ENCODE measurements at places on chromosomes 4 and X.

DNA sequence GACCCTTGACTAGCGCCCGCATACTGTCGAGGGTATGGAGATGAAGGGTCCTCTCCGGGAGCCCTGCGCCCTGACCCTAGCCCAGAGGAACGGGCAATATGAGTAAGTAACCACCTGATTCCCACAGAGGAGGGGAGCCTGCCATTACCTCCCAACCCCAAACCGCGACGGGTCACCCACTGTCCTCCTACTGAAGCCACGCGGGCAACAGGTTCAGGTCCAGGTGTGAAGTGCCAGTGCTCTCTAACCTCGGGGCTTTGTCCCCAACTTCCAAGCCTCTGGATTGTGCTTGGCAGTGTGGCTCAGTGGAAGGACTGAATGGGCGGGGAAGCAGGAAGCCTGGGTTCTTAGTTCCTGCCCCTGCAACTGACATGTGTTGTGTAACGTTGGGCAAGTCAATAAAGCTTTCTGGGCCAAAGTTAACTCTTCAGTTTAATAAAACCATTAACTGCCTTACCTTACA is 694 bp downstream of the OCRL start:
- DNase-seq, result no peak

DNA sequence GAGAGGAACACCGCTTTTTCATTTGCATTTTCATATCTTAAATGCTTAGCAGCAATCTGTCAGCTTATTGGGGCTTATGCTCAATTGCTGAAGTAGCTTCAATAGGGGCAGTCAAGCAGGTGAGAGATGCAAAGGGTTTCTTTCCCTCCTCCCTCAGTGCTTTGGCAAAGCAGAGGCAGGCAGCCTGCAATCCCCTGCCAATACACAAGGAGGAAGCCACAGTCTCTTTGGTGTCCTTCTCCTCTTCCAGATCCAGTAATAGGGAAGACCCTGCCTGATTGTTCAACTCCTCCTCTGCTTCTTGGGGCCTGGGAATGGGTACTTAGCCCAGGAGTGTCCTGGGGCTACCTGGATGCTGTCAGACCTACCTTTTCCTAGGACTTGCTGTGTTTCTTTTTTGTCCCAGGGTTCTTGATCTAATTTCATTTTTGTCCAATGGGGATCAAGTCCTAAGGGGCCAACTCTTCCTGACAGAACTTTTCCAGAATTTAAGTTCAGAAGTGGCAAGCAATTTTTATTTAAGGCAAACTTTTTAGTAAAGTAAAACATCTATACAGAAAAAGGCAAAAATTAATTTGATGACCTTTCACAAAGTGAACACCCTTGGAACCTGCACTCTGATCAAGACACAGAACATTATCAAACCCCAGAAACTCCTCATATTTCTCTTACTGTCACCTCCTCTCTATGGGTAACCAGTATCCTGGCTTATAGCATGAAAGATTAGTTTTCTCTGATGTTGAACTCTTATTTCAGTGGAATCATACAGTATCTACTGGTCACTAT is 260.3 kb downstream of the PPP3CA start:
- DNase-seq, result no peak

DNA sequence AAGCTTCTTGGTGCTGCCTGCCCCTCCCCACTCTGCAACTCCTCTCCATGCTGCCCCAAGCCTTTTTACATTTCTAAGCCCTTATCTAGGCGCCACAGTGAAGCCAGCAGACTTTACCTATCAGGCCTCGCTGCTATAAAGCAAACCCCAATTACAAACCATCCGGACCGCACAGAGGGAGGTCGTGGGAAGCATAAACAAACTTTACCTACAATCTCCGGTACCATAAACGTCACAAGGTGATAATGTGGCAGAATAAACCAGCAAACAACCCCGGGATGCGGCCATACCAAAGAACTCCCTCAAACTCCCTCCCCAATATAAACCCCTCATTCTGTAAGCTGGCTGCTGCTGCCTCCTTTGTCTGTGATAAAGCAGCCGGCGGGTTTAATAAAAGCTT is 54.0 kb upstream of the ZCCHC13 start:
- no peak for DNase-seq

DNA sequence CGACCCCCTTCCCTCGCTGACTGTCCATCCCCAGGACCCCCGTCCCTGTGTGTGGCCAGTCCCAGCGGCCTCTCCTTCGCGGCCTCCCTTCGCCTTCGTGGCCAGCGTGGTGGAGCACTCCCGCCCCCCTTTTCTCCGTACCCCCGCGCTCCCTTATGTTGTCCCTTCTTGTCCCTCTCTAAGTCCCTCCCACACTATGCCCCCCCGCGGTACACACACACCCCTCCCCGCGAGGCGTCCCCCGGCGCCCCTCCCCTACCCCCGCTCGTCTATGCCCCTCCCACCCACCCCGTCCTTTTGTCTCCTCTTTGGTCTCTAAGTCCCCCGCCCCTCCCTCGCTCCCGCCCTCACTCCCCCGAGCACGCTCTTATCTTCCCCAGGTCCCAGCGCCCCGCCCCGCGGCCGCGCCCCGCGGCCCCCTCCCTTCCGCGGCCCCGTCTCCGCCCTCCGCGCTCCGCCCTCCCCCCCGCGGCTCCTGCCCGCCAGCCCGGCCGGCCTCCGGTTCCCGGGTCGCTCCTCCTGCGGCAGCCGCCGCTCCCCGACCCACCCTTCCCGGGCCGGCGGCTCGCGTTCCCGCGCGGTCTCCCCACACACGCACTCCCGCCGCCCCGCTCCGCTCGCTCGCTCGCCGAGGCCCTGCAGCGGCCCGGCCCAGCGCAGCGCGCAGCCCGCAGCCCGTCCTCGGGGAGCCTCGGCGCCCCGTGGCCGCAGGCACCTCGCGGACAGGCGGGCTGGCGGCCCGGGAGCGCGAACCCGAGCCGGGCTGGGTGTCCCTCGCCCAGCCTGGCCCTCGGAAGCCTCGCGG is 26.3 kb downstream of the UTP14A start:
- peak; percentile 85 for DNase-seq

DNA sequence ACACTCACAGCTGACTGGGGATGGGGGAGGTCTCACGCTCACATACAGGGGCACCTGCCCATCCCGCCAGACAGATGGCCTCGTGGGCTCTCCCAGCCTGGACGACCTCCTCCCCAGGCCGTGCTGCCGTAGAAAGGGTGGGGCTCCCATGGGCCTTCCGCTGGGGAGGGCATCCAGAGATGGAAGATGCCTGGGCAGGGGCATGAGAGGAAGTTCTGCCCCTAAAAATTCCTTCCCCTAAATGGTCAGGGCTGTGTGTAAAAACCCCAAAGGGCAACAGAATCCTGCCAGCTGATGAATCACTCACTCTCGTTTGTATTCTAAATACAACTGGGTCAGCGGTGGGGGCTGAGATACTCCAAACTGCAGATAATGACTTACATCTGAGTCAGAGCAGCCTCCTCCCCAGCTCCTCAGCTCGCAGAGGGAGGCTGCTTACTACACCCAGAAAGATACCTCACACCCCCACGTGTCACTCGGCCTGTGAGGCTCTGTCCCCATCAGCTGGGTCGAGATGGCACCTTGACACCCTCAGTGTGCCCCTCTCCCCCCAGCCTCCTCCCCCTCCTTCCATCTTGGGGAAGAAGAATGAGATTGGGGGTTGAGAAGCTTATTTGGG is 10.1 kb downstream of the WDR1 start:
- peak; percentile 84 for DNase-seq

DNA sequence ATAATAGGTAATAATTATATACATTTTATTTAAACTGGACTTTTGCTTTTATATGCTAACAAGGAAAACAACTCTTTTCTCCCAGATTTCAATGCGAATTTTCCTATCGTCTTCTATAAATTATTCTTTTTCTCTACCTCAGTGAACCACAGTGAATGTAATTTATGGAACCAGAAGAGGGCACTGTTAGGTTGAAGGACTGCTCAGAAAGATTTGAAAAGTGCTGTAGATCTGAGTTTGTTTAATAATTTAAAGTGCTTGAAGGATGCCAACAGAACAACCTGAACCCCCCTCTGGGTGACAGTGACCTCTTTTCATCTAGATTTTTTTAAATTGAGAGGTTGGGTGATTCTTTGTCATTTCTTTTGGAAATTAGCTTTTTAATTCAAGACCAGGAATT is 54.9 kb downstream of the PHOX2B start:
- no peak for DNase-seq
